GM23248 (cell line): ENCODE measurements at places on chromosomes 12 and 14. TPM values are rescaled to one million over a fixed set of nuclear protein-coding genes. Genes with fewer than 3 reads are reported as not detected.

Gene GOLT1B
- 73.0 and 73.3 TPM in 2 replicates for total RNA-seq

Gene PRR4
- 1.1 TPM in 1 of 2 replicates, not detected in the other for total RNA-seq

Gene GARIN6
- total RNA-seq: not detected in 2 replicates

Gene TRIM9
- 0.32 TPM in 1 of 2 replicates, not detected in the other for total RNA-seq

Gene HOXC13
- total RNA-seq: not detected in 2 replicates

Gene SLC22A17
- 32.8 and 42.3 TPM in 2 replicates for total RNA-seq

Gene NTN4
- 63.7 and 76.6 TPM in 2 replicates for total RNA-seq

Gene KLHDC1
- 3.4 and 5.0 TPM in 2 replicates for total RNA-seq

Gene LIN7A
- 1.0 and 1.5 TPM in 2 replicates for total RNA-seq

Gene TEX52
- not detected in 2 replicates for total RNA-seq

Gene KLRD1
- total RNA-seq: 0.11 and 0.13 TPM in 2 replicates

Gene FBLN5
- 234 TPM in 2 replicates for total RNA-seq

Gene SRRM4
- not detected in 2 replicates for total RNA-seq

- no peak for DNase-seq
Observed at GRCh38 chr14:99716091-99716849, 32.2 kb downstream of the CYP46A1 start.

DNA sequence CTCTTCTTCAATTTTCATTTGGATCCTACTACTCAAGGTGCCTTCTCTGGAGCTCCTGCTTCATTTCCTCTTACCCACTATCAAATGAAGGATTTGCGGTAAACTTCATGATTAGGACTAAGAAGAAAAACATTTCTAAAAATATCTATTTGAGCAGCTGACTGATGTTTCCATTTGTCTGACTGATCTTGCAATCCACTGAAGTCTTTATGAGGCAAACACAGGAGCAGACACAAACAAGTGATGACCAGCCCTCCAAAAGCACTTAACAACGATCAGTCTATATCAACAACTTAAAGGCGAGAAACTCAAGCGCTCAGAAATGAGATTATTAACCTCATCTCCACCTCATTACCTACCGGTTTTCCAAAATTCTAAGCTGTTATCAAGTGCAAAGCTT, 26.2 kb downstream of the OSBPL8 start:
- DNase-seq: no peak

GRCh38 chr12:27592548-27592947, 68.5 kb downstream of the PPFIBP1 start:
- DNase-seq: peak; percentile 85

DNA sequence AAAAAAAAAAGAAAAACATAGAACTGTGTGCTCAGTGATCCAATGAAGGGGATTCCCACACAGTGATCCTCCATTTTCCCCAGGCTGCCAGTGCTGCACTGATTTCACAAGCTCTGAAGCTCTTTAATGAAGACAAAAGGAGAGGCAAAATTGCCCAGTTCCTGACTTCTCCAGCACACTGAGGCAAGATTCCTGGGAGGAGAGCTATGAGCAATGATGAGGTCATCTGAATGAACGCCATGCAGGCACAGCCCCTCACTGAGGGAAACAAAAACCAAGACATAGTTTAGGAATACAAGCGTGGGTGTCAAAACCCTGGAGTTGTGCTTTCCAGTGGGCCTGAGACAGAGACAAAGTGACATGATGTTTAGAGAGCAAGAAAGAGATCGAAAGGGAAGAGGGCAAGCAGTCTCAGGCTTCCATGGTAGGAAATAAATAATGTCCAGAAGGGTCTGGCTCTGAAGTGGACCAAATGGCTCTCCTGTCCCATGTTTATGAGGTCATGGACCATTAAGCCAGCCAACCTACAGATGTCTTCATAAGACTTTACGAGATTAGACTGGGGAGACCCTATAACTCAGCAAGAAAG, 40.9 kb upstream of the SMUG1 start:
- DNase-seq: peak; percentile 98

GRCh38 chr14:94015223-94015622, 10.9 kb upstream of the OTUB2 start:
- no peak for DNase-seq

- DNase-seq: peak; percentile 86
Observed at GRCh38 chr12:4855121-4855924, 54.4 kb upstream of the KCNA1 start.

- DNase-seq: peak; percentile 89
Observed at GRCh38 chr14:24883576-24883975, 166.4 kb downstream of the STXBP6 start.

- peak; percentile 12 for DNase-seq
Observed at GRCh38 chr12:23055004-23055403, 430.0 kb downstream of the ETNK1 start.

GRCh38 chr12:58575256-58575655, 345.0 kb downstream of the LRIG3 start:
- DNase-seq: peak; percentile 90

GRCh38 chr12:39327965-39328364, 115.0 kb downstream of the KIF21A start:
- DNase-seq: no peak

DNA sequence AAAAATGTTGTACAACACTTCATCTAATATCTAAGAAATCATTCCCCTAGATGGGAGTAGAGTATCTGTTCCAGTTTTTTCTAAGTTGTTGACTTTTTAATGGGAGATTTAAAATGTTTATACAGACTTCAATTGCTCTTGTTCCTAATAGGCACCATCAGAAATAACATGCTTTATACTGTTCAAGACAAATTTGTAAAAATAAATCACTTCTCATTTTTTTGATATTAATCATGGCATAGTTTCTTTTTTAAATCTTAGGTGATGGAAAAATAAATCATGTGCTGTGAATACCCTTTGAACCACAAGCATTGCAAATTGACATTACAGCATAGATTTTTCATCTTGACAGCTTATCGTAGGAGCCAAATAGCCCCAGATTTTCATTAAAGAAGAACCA, 473.5 kb upstream of the MGAT4C start:
- DNase-seq: no peak

DNA sequence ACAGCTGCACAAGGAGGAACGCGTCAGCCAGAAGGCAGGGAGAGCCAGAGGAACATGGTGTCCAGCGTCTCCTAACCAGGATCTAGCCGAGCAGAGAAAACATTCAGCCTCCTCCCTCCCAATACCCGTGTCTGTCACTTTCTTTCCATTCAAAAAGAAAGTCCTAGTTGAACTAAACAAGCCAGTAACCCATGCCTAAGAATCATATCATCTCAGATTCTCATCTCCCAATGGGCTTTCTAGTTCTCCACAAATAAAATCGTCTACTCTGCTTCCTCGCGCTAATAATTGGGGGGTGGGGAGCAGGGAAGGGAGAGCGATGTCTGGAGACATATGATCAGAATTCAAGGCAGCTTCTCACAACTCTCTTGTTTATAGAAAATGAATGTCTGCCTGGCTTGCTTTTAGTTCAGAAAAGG, 7.4 kb downstream of the NKX2-1 start:
- no peak for DNase-seq

GRCh38 chr12:6340032-6340638, 1.7 kb downstream of the TNFRSF1A start:
- peak; percentile 77 for DNase-seq

DNA sequence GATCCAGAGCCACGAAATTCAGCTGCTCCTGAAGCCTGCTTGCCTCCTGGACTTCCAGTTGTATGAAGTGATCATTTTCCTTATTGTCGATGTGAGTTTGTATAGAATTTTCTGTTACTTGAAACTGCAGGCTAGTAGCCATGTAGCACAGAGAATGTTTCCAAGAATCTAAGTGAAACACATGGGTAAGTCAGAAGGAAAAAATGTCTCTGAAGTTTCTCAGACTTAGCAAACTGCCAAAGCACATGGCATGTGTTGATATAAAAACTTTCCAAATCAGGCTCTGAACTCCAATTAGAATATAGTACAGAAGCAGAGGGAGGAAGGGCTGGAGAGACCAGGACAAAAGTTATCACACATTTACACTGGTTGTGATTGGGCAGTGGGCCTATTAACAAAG, 9.8 kb upstream of the PCNX1 start:
- DNase-seq: peak; percentile 91

DNA sequence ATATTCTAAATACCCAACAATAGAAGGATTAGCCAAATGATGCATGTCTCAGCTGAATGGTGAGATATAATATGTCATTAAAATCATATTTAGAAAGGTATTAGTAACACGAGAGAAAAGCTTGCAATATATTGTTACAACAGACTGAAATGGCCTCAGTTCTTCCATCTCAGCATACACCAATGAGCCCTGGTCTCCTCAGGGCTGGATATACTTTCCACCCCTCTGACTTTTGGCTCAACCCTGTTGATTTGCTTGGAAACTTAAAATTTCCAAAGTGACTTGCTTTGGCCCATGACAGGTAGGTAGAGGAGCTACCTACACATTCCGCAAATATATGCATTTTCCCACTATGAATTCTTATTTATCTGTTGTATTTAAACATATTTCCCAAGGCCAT, 908.1 kb upstream of the TMEM132C start:
- no peak for DNase-seq

DNA sequence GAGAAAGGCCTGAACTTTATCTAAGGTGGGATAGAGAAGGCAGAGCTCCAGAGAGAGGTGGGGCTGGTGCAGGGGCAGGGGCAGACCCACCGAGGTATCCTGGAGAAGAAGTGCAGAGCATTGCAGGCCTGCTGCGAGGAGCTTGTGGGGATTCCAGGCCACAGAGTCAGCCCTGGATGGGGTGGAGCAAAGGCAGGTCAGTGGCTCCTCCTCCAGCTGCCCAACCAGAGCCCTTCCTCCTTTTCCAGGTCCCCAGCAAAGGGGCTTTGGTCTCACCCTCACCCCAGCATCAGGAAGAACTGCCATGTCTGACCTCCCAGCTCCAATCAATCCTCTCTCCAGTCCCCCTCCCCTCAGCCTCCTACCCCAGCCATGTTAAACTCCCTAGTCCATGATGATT, 19.8 kb upstream of the ZNF740 start:
- DNase-seq: peak; percentile 10

DNA sequence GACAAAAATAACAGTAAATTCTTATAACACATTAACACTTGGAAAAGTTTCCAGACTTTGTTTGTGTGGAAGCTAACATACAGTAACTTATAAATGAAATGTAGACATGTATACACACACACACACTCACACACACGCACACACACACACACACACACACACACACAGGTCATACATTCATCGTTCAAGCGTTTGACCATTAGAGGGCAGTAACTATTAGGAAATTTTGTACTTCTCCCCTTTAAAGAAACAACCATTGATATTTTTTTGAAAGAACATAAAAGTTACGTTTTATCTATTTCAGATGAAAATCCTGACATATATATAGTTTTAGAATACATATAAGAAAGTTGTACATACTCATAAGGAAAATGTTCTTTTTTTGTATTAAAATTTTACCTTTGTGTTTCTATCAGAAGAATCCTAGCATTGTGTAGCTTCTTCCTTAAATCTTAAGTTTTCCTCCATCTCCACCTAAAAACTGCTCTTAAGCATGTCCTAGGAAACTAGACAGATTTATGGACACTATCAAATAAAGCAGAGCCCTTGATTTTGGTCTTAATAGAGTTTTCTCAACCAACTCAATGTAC, 29.0 kb downstream of the PTPRQ start:
- peak; percentile 69 for DNase-seq

- peak; percentile 58 for DNase-seq
Observed at GRCh38 chr14:76644855-76645518, 116.3 kb upstream of the VASH1 start.

DNA sequence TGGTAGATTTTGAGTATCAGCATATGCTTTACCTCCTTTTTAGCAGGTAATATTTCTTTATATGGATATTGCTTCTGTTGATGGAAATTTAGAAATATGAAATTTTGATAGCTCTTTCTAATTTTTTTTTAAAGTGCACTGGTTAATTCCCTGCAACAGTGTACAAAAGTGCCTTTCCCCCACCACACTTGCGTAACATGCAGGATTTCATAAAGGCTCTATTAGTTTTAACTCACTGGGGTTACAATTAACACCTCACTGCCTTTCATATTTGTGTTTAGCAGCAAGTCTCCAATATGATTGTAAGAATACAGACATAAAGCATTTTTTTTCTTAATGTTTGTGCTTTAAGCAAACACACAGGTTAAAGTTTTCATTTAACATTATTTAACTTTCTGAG, 25.6 kb downstream of the MNAT1 start:
- no peak for DNase-seq

DNA sequence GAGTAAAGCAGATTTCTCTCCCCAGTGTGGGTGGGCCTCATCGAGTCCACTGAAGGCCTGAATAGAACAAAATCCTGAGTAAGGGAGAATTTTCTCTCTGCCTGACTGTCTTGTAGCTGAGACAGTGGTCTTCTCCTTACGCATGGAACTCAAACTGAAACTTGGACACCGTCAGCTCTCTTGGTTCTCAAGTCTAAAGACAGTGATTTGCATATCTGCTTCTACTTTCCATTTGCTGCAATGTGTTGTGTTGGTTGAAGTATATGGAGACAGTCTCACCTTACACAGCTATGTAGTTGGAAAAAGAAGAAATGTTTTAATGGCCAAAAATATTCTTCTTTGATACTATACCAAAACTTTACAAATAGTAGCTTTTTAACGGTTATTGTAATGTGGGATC, 160.2 kb upstream of the LMNTD1 start:
- DNase-seq: no peak

- DNase-seq: no peak
Observed at GRCh38 chr12:123142518-123142840, 8.4 kb downstream of the PITPNM2 start.

DNA sequence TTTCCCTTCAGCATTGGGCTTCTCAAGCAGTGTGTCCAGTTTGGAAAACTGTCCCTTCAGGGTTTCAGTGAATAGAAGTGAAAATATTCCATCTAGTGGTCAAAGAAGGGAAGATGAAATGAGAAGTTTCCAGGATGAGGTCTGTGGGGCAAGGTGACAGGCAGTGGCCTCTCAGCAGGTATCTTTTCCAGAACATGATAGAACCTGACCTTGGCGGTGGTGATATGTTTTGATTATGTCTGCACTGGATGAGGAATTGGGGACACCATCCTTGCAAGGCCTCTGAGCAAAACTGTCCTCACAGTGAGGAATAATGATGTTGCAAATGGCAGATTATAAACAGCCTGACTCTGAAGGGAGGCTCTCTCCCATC, 4.7 kb downstream of the GPX2 start:
- DNase-seq: peak; percentile 46

GRCh38 chr14:72771561-72771960, 122.3 kb downstream of the DPF3 start:
- DNase-seq: no peak

- no peak for DNase-seq
Observed at GRCh38 chr14:79947440-79948054, 263.8 kb downstream of the DIO2 start.

DNA sequence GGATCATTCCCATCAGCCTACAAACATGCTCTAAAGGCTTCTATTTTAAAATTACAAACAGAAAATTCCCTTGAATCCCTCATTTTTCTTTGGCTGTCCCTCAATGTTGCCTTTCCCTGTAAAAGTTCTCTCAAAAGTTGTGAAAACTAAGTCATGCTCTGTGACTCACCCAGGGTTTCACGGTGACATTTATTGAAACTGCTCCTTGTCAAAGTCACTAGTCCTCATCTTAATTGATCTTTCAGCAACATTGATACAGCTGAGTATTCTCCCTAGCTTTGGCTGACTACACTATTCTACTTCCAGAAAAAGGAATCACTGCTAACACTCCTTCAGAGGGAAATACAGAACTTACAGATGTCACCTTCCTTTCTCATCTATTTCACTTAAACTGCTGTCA, 65.7 kb downstream of the ASCL4 start:
- DNase-seq: no peak

- DNase-seq: no peak
Observed at GRCh38 chr14:61761557-61761956, 663 bp upstream of the SNAPC1 start.
